ENCODE measurements at places on chromosomes 16 and 17.

- peaks cover 10% of the 10 kb centered on the region for H3K4me1 ChIP-seq
- H3K36me3 ChIP-seq: no peaks in the 10 kb centered on the region
- H3K27me3 ChIP-seq: peaks cover 28% of the 10 kb centered on the region
These were observed 432.5 kb upstream of the ZFHX3 start for GRCh38 chr16:73480381-73480780.

GRCh38 chr16:17273142-17273561 is 197.6 kb downstream of the XYLT1 start:
- H3K36me3 ChIP-seq: no peaks in the 10 kb centered on the region
- no peaks in the 10 kb centered on the region for H3K27me3 ChIP-seq
- no peak overlapping the region for H3K4me3 ChIP-seq
- peaks cover 13% of the 10 kb centered on the region for H3K4me1 ChIP-seq
- no peak overlapping the region for H3K27ac ChIP-seq
- no peak for DNase-seq

DNA sequence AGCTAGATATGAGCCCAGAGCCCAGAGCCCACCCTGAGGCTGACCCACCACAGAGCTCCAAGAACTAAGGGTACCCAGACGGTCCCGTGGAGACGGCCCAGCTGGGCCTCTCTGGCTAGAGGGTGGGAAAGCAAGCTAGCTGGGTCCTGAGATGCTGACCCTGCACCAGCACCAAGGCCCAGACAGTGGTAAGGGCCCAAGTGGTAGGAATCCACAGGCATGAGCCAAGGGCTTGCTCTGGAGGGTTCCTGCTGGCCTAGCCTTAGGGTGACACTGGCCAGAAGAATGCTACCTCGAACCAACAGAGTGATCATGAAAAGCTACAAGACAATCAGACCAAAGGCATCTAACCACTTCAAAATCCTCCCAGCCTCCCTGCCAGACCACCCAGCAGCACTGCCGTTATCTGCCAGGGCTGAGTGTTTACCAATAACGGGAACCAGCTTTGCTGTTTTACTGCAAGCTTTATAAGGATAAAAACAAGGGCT is 13.2 kb downstream of the HIC1 start:
- H3K4me3 ChIP-seq: no peak overlapping the region
- H3K4me1 ChIP-seq: no peaks in the 10 kb centered on the region
- no peaks in the 10 kb centered on the region for H3K36me3 ChIP-seq

DNA sequence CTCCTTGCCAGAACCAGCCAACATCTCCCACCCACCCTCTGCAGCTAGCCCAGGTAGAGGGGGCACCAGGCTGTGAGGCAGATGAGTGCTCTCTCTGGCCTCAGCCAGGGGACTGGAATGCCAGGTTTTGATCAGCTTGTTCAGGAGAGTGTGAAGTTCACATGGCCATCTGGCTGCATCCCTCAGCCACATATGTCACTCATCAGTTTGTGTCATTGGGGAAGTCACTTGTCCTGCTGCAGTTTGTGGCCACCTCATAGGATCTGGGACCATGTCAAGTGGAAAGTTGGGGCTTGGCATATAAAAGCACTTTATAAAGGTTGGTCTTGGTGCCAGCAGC is 147.6 kb downstream of the SOCS1 start:
- H3K4me3 ChIP-seq: no peak overlapping the region
- H3K27ac ChIP-seq: no peak overlapping the region
- no peaks in the 10 kb centered on the region for H3K4me1 ChIP-seq
- DNase-seq: no peak

GRCh38 chr17:32495359-32496231 is 8.8 kb downstream of the CDK5R1 start:
- peak; percentile 15 for DNase-seq
- peaks cover under 1% of the 10 kb centered on the region for H3K4me1 ChIP-seq
- no peaks in the 10 kb centered on the region for H3K36me3 ChIP-seq
- H3K27ac ChIP-seq: no peak overlapping the region

GRCh38 chr17:67435786-67436185 is 58.7 kb downstream of the PITPNC1 start:
- DNase-seq: no peak
- no peaks in the 10 kb centered on the region for H3K36me3 ChIP-seq
- H3K27ac ChIP-seq: no peak overlapping the region
- H3K27me3 ChIP-seq: no peaks in the 10 kb centered on the region

DNA sequence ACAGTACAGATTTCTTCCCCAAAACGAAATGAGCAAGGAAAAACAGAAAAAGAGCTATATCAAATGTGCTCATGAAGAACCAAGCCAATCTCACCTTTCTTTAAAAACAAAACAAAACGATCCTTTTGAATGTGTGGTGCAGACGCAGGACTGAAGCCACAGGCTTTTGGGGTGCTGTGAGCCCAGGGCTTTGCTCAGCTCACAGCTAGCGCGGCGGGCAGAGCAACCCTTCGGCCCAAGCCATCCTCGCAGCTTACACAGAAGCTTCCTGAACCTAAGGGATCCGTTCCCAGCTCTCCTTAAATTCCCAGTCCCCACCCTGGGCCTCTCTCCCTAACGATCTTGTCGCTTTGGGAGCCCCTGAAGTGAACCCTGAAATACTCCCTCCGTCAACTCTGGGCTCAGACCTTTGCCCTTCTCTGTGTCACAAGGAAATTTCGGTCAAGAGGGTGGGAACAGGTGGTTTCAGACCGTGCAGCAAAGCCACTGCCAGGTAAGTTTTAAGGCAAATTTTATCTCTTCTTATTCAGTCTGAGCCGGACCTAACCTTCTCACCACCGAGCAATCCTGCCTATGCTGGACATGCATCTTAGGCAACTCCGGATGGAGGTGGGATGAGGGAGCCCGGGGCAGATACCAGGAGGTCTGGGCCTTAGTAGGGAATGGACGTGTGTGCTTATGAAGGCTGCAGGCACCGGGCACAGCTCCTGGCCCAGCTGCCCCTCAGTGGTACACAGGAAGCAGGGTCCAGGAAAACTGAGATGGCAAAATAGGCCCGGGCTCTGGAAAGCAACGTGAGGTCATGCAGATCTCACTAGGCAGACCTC is 52.0 kb downstream of the COTL1 start:
- H3K36me3 ChIP-seq: peaks cover 7% of the 10 kb centered on the region
- no peak overlapping the region for H3K4me3 ChIP-seq
- DNase-seq: no peak
- peak overlapping the region; percentile 13 for H3K27ac ChIP-seq
- peaks cover 15% of the 10 kb centered on the region for H3K4me1 ChIP-seq
- no peaks in the 10 kb centered on the region for H3K27me3 ChIP-seq

DNA sequence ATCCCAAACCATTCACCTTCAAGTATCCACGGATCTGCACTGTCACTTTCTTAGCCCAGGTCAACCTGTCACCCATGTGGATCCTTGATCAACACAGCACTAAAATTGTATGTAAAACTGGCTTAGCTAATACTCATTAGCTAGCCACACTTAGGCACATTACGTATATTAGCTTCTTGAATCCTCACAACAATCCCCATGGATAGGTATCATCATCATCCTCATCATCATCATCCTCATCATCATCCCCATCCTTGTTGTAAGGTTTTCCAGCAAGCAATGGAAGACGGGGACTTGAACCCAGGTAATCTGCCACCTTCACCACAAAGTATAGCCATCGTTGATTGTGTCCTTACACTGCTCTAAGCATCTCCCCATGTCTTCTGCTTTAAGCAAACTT is 184.3 kb downstream of the XYLT1 start:
- H3K36me3 ChIP-seq: no peaks in the 10 kb centered on the region
- no peak overlapping the region for H3K4me3 ChIP-seq
- H3K27me3 ChIP-seq: no peaks in the 10 kb centered on the region
- no peak overlapping the region for H3K27ac ChIP-seq
- DNase-seq: no peak
- peaks cover 17% of the 10 kb centered on the region for H3K4me1 ChIP-seq

DNA sequence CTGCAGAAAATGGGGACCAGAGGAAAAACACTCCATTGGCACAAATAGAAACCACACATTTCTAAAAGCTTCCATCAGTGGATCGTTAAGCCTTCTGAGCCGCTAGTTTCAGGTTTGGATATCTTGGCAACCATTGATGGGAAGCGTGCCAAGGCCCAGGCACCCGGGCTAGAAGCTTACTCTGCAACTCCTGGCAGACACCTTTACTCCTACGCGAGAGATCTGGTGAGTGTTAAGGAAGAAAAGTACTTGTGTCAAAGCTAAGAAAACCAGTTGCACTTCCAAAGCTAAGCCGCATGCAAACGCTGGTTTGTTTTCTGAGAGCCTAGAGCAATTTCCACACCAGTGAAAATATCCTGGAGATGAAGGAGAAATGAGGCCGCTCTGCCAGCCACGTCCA is 472.4 kb downstream of the PMP22 start:
- no peak overlapping the region for H3K27ac ChIP-seq
- no peaks in the 10 kb centered on the region for H3K36me3 ChIP-seq
- peaks cover 12% of the 10 kb centered on the region for H3K4me1 ChIP-seq
- H3K27me3 ChIP-seq: no peaks in the 10 kb centered on the region

GRCh38 chr16:13435873-13436474 is 484.0 kb upstream of the ERCC4 start:
- no peak overlapping the region for H3K4me3 ChIP-seq
- DNase-seq: peak; percentile 28
- peaks cover 22% of the 10 kb centered on the region for H3K4me1 ChIP-seq

GRCh38 chr16:397135-397661 is at the start of gene NME4:
Gene NME4, plus strand, starts transcription at chr16:397199. Its CDS starts 24 bp downstream, at chr16:397223.
- peaks cover 2% of the 10 kb centered on the region for H3K27me3 ChIP-seq
- H3K36me3 ChIP-seq: no peaks in the 10 kb centered on the region
- H3K27ac ChIP-seq: no peak within 1 kb of the TSS
- peak within 1 kb of the TSS; percentile 69 for H3K4me3 ChIP-seq
- DNase-seq: peak; percentile 77

DNA sequence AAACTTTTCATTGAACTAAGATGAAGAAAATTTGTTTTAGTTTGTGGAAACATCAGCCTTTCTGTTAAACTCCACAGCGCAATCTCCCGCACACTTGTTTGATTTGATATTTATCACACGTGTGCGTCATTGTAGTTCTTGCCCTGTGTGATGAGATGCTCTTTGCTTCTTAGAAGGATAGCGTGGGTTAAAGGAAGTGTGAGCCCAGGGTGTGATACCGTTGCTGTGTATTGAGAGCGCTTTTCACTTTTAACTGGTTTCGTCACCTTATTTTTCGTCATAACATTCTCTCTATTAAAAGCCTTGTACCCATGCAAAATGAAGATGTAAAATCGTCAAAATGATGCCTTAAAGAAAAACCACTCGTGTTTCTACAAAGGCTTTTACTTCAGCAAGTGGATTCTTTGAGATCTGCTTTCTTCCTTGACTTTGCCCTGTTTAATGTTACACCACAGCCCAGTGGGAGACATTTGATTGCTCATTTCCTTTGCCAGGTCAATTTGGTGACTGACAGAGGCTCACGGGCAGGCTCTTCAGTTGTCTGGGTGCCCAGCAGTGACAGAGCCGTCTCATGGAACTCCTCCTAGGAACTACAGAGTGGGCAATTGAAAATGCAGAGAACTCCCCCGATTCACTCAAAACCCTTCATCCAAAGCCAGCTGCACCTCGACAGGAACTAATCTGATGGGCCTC is 61.1 kb downstream of the RPA1 start:
- no peak overlapping the region for H3K27ac ChIP-seq
- DNase-seq: no peak
- no peaks in the 10 kb centered on the region for H3K27me3 ChIP-seq
- H3K4me3 ChIP-seq: no peak overlapping the region

DNA sequence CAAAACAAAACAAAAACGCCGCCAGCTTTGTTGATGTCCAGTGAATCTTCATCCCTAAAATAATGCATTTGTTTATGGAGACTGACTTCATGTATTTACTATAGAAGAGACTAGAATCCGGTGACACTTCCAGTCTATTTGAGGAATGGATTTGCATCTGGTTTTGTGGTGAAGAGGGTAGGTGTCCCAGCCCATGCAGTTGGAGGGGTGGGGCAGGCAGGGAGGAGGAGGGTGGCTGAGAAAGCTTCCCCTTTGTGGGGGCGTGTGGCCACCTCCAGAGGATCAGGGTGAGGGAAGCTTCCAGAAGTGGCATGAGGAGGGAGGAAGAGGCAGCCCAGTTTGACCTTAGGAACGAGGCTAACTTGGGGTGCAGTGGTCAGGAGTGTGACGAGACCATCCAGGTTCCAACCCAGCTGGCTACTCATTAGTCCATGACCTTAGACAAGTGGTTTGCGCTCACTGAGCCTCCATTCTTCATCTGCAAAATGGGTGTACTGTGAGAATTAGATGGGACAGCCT is 69.5 kb downstream of the CMIP start:
- peaks cover 17% of the 10 kb centered on the region for H3K4me1 ChIP-seq
- H3K36me3 ChIP-seq: no peaks in the 10 kb centered on the region
- no peak overlapping the region for H3K4me3 ChIP-seq
- H3K27ac ChIP-seq: no peak overlapping the region

DNA sequence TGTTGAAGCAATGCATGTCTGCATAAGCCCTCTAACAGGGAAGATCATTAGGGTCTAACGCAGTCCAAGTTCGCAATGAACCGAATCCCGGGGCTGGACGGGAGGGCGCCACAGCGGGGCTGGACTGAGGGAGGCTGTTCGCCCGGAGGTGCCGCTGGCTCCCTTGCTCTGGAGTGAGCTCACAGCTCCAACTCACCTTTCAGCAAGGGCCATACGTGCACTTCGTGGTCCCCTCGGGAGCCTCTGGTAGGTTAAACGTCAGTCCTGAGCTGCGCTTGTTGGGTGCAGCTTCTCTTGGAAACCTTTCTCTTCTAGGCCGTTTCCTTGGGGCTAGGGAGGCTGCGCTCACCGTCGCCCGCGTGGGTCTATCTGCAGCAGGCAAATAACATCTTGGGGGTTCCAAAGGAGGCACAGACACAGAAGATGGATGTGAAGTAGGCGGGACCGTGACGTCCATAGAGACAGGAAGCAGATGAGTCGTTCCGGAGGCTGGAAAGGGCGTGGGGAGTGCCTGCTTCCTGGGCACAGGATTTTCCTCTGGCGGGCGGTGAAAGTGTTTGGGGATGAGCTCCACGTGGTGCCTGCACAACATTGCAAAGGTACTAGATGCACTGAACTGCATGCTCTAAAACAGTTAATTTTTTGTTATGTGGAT is 21.9 kb downstream of the ATP2C2 start:
- H3K4me3 ChIP-seq: no peak overlapping the region
- no peaks in the 10 kb centered on the region for H3K4me1 ChIP-seq
- no peaks in the 10 kb centered on the region for H3K27me3 ChIP-seq
- H3K36me3 ChIP-seq: no peaks in the 10 kb centered on the region
- no peak for DNase-seq

DNA sequence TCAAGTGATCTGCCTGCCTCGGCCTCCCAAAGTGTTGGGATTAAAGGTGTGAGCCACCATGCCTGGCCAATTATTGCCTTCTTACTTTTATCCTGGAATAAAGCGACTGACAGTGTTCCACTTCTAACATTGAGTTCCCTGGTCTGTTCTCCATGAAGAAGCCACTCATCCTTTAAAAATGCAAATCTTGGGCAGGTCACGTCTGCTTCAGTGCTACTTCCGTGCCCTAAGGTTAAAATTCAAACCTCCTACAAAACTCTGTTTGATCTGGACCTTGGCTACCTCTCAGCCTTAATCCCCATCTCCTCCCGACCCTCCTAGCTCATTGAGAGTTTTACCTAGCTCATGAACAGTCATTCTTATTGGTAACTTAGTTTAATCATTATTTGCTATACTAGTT is 9.6 kb upstream of the SHISA9 start:
- DNase-seq: no peak
- H3K27ac ChIP-seq: no peak overlapping the region
- no peak overlapping the region for H3K4me3 ChIP-seq
- no peaks in the 10 kb centered on the region for H3K27me3 ChIP-seq
- no peaks in the 10 kb centered on the region for H3K36me3 ChIP-seq

- H3K27ac ChIP-seq: no peak overlapping the region
- DNase-seq: no peak
- H3K27me3 ChIP-seq: no peaks in the 10 kb centered on the region
- no peaks in the 10 kb centered on the region for H3K36me3 ChIP-seq
- H3K4me1 ChIP-seq: no peaks in the 10 kb centered on the region
- no peak overlapping the region for H3K4me3 ChIP-seq
These were observed 4.7 kb downstream of the ITGAE start for GRCh38 chr17:3796110-3796821.

All from neural progenitor cell (in vitro differentiated cells).